Endodermal cell (in vitro differentiated cells): ENCODE measurements at places on chromosomes 7 and 10.

- DNase-seq: no peak
These were observed 9.7 kb downstream of the CREM start for GRCh38 chr10:35136263-35136815.

DNA sequence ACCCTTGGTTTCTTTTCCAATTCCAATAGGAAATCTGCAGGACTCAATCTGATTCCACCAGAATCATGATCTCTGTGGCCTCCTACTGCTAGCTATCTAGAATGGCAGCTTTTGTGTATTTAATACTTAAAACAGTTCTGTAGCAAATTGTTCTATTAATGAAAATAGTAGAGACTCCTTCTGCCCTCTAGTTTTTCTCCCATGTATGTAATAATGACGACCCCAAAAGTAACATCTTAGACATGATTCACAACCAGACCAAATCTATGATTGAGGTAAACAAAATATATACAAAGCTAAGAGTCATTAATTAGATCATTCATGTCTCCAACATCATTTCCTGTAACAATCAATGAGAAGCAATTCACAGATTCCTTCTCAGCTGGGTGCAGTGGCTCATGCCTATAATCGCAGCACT, 259.1 kb upstream of the MKLN1 start:
- no peak for DNase-seq

- DNase-seq: no peak
These were observed 58.1 kb upstream of the SORCS3 start for GRCh38 chr10:104582966-104583365.

GRCh38 chr10:120799849-120800248, 51.3 kb upstream of the WDR11 start:
- peak; percentile 54 for DNase-seq

DNA sequence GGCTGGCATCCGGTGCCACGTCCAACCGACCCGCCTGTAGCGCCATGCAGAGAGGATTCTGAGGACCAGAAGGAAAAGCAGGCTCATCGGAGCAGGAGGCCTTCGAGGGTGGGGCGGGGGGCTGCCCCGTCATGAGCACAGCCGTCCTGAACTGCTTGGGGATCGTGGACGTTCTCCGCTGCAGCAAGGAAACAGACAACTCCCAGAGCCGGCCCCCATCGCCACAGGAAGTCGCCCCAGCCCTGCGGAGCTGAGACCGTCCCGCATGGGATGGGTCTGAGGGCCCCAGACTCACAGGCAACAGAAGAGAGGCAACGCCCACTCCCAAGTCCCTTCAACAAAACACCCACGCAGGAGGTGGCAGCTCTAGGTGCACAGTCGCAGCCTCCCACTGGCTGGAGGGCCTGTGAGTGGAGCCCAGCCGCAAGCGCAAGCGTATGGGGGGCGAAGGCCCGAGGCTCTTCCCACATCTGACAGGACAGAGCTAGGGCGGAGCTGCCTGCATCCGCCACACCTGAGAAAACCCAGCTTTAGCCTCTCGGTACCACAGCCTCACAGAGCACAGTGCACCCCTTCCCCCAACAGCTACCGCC, 64.7 kb upstream of the TNRC18 start:
- DNase-seq: no peak

DNA sequence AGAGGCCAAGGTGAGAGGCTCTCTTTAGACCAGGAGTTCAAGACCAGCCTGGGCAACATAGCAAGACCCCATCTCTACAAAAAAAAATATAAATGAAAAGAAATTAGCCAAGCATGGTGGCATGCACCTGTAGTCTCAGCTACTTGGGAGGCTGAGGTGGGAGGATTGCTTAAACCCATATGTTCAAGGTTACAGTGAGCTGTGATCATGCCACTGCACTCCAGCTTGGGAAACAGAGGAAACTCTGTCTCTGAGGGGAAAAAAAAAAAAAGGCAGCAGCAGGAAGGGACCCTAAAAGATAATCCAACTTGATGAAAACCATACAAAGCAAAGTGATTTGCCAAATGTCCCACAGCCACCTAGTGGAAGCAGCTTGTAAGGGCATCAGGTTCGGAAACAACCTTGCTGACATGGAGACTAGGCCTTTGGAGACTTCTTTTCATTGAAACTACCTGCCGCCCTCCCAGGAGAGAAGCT, 15.6 kb upstream of the PBLD start:
- DNase-seq: peak; percentile 82

GRCh38 chr10:74177140-74177677, 26.2 kb downstream of the ADK start:
- peak; percentile 59 for DNase-seq

GRCh38 chr10:98150544-98150943, 16.1 kb downstream of the R3HCC1L start:
- no peak for DNase-seq

- DNase-seq: no peak
These were observed 95.1 kb upstream of the CPXM2 start for GRCh38 chr10:123986736-123987135.

- DNase-seq: no peak
These were observed 50.9 kb downstream of the INPP5A start for GRCh38 chr10:132588301-132589013.

GRCh38 chr7:84073186-84073875, 121.3 kb downstream of the SEMA3A start:
- DNase-seq: no peak

- DNase-seq: peak; percentile 59
These were observed 142.3 kb upstream of the EFCAB10 start for GRCh38 chr7:105723572-105723971.

DNA sequence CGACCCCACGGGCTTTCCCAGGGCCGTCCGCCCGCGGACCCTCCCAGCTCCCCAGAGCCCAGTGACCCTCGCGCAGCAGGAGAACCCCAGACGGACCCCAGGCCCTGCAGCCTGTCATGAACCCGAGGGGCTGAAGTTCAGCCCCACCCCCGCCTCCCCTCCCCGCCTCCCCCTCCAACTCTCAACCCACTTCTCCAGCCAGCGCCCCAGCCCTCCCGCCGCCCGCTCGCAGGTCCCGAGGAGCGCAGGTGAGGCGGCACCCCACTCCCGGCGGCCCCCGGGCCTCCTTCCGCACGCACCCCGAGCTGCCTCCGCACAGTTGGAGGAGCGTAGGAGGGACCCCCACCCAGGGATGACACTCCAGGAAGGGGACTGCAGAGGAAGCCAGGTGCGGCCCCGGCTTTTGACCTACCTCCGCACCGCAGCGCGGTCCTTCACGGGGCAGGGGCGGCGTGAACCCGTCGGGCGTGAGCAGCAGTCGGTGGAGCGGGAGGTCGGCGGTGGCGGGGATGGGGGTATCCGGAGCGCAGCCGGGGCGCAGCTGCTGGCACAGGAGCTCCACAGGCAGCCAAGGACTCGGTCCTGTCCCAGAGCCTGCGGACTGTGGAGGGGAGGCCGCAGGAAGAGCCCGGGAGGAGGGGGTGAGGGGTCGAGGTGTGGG, at the start of gene TMEM176A:
TMEM176A (plus strand) TSS at position 189 of the 661 bp plus-strand sequence. CDS start 782 bp downstream, outside the sequence.
- DNase-seq: no peak

DNA sequence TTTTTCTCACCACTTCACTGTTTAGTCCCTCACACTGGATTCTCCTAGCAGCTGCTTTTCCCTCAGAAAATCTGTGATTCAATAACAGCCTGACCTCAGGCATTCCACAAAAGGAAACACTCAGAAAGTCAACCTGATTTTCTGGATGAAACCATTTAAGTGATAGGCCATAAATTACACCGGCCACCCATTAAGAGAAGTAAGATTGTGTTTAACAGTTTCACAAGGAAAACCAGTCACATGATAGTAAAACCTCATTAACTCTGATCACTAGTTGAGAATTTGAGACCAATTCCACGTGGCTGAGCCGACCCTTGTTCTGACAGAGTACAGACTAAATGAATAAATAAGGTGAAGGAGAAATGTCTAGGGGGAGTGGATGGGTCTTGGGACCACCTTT, 7.7 kb downstream of the GRM8 start:
- no peak for DNase-seq

GRCh38 chr10:16186564-16186963, 250.2 kb upstream of the PTER start:
- DNase-seq: no peak

- DNase-seq: peak; percentile 54
These were observed 3.5 kb upstream of the GNGT1 start for GRCh38 chr7:93902777-93903423.

- DNase-seq: no peak
These were observed 200.2 kb upstream of the PHYHIPL start for GRCh38 chr10:58976254-58976653.

- DNase-seq: peak; percentile 10
These were observed 14.7 kb downstream of the ZNF488 start for GRCh38 chr10:47369251-47369894.

DNA sequence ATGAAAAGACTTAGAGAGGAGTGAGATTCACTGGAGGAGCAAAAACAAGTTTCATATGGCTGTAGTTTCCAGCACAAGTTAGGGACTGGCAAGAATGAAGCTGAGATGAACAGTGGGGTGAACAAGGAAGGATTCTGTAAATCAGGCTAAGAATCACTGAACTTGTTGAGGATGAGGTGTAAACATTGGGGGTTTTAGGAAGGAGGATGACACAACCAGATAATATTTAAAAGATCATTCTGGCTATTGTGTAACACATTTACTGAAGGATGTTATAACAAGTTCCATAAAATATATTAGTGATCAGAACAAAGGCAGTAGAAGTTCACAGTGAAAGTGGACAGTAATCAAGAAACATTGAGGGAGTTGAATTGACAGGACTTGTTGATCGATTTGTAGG, 68.9 kb downstream of the CD36 start:
- no peak for DNase-seq

DNA sequence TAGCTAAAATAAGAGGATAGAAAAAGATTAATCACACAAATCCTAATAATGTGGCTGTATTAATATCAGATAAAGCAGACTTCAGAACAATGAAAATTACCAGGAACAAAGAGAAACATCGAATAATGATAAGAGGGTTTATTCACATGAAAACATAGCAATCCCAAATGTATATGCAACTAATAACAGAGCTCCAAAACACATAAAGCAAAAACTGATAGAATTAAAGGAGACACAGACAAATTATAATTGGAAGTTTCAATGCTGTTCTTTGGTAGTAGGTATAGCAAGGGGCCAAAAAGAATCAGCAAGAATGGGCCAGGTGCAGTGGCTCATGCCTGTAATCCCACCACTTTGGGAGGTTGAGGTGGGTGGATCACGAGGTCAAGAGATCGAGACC, 23.4 kb upstream of the DNAAF5 start:
- DNase-seq: peak; percentile 1

DNA sequence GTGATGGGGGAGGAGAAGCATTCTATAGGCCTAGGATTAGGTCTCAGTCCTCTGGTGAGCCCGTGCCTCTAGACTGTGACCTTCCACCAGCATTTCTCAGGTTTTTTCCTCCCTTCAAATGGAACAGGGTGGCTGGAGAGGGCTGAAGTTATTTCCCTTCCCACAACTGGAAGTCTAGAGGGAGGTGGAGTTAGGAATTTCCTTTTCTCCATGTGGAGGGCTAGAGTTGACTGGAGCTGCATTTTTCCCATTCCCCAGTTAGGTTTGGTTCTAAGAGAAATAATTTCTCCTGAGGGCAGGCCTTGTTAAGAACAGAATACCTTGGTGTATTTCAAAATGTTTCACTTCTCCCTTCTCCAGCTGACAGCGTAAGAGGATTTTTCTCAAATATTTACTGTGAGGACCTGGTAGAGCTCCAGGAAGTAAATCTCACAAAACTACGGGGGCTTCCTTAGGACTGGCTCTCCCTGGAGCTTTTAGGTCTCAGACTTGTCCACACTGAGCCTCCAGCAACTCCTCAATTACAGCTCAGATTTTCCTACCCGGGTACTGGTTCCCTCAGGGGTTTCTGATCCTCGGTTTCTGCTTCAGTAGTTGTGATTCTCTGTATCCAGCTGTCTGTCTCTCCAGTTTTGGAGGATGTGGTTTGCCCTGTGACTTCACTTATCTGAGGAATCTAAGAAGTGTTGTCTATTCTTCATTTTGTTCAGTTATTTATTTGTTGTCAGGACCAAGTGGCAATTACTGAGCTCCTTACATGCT, 6.0 kb upstream of the REEP3 start:
- DNase-seq: peak; percentile 73

GRCh38 chr10:75475460-75476182, 44.2 kb downstream of the LRMDA start:
- DNase-seq: no peak
